ENCODE measurements at places on chromosomes 6 and 20. TPM values are rescaled to one million over a fixed set of nuclear protein-coding genes. Genes with fewer than 3 reads are reported as not detected.

Gene PI3
- not detected for total RNA-seq

Gene RAB22A
- total RNA-seq = 17.9 TPM

Gene CD24
- total RNA-seq = 479 TPM

Gene TBXT
- not detected for total RNA-seq

Gene C6orf118
- 3.0 TPM for total RNA-seq

Gene KIF6
- total RNA-seq = 2.4 TPM

Gene RRP36
- total RNA-seq = 53.1 TPM

Gene MCCD1
- total RNA-seq = not detected

Gene KCNQ5
- 1.9 TPM for total RNA-seq

Gene WFDC10B
- total RNA-seq = not detected

Gene C2
- total RNA-seq = 1.2 TPM

Gene OOEP
- total RNA-seq = not detected

Gene E2F3
- total RNA-seq = 19.9 TPM

Gene TIAM2
- total RNA-seq = 19.4 TPM

Gene LTB
- not detected for total RNA-seq

Gene DDRGK1
- 71.8 TPM for total RNA-seq

Gene FNDC1
- 0.13 TPM for total RNA-seq

Gene NINL
- total RNA-seq = 27.2 TPM

Gene PTCHD4
- total RNA-seq = 3.2 TPM

All from motor neuron (in vitro differentiated cells).